CD4-positive, alpha-beta T cell treated with Interleukin-15 for 1 hour (primary cell): ENCODE measurements at places on chromosomes 1 and 21.

GRCh38 chr1:151255381-151255780 is 847 bp downstream of the PSMD4 start:
- DNase-seq, result no peak

- DNase-seq, result no peak
Observed at GRCh38 chr1:110316735-110317134, 22.4 kb upstream of the RBM15 start.

- DNase-seq, result no peak
Observed at GRCh38 chr1:193538680-193539079, 352.3 kb upstream of the B3GALT2 start.

DNA sequence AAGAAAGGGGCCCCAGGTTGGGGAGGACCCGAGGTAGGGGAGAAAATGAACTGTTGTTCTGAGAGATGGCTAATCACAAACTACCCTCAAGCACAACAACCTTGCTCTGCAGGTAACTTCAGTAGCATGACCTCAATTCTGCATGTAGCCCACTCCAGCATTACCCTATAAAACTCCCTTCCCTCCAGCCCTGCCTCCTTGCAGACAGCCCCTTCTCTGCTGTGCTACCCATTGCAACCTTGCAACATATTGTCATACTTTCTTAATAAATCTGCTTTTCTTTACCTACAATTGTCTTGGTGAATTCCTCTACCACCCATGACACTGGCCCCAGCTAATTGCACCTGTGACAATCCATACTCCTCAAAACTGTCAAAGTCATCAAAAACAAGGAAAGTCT is 428.9 kb downstream of the MATN1 start:
- DNase-seq, result no peak

GRCh38 chr21:42117967-42118780 is 47.1 kb downstream of the UMODL1 start:
- no peak for DNase-seq

DNA sequence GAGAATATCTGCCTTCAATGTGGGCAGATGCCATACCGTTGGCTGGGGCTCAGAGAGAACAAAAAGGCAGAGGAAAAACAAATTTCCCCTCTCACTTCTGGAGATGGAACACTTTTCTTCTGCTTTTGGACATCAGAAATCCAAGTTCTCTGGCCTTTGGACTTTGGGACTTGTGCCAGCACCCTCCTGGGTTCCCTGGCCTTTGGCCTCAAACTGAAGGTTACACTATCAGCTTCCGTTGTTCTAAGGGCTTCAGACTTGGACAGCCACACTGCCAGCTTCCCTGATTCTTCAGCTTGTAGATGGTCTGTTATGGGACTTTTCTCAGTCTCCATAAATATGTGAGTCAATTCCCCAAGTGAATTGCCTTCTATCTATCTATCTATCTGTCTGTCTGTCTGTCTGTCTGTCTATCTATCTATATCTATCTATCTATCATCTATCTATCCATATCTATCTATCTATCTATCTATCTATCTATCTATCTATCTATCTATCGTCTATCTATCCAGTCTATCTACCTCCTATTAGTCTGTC is 778.1 kb upstream of the TMPRSS15 start:
- DNase-seq, result no peak

- no peak for DNase-seq
Observed at GRCh38 chr21:14968821-14969220, 96.0 kb downstream of the NRIP1 start.

DNA sequence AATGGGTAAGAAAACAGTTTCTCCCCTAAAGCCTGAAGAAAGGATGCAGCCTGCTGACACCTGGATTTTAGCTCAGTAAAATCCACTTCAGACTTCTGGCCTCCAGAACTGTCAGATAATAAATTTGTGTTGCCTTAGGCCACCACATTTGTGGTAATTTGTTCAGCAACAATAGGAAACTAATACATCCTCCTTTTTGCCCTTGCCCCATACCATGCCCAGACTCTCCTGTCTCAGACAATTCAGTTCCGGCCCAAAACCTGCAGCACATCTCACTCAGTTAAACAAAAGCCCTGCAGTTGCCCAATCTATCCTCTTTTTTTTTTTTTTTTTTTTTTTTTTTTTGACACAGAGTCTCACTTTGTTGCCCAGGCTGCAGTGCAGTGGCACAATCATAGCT is 25.8 kb downstream of the SMIM12 start:
- no peak for DNase-seq

DNA sequence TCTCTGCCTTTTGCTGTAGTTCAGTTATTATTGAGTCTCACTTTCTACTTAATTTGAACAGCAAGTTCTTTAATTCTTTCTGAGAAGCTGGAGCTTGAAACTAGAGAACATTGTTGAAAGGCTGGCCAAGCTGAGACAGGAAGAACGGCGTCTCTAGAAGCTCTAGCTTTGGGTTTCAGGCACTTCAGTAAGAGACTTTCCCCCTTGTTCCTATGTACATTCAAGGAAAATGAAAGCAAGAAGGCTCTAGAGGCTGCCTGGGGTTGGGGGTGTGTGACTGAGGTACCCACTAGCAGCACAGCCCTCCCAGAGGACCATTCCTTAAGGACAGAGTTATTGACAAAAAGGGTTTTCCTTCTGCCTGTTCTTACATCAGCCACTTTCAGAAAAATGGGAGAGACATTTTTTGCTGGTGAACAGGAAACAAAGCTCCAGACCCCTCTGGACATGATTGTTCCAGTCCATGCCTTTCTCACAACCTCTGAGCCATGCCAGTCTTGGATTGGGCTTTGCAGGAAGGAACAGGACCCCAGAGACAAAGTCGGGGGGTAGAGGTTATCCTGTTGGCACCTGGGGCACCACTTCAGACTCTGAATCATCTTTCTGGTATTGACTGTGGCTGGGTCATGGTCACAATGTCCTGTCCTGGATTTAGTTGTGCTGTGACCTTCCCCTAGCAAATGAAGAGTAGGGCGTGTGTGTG is 63.1 kb downstream of the LAMC2 start:
- DNase-seq, result no peak
